CD8-positive, alpha-beta T cell (primary cell): ENCODE measurements at places on chromosomes 5 and 9.
A peak's percentile ranks its signal among the peaks of the same experiment; 100 is the strongest.

DNA sequence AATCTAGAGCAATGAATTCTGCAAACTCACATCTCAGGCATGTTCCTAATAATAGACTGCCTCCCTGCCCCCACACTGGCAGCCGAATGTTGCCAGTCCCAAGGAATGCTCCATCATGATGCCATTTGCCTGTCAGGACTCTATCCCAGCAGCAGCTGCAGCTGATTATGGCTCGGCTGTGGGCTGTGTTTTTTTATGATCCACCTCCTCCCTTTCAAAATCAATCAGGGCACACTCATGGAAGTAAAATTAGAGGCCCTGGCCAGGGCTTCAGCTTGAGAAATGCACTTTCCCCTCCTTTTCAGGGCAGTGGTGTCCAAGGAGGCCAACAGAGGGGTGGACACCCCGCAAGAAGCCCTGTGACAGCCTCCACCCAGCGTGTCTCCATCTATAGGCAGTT, 176.7 kb upstream of the S1PR3 start:
- DNase-seq = no peak

GRCh38 chr5:107380654-107381053, 290.1 kb downstream of the EFNA5 start:
- no peak for DNase-seq

DNA sequence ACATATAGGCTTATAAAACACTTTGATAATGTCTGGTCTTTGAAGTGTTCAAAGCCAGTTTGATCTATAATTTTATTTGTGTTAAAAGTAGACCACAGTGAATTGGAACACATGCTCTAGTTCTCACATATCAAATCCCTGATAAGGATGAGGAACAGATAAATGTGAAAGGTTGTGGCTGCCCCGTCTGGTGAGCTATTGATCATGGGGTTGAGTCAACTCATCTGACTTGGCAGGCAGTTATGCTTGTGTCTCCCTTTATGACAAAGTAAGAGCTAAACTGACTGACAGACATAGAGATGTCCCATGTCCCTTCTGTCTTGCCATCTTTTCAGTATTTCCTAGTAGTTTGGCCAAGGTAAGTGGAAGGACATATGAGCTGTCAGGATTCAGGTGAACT, 2.9 kb upstream of the ERMP1 start:
- no peak for DNase-seq

DNA sequence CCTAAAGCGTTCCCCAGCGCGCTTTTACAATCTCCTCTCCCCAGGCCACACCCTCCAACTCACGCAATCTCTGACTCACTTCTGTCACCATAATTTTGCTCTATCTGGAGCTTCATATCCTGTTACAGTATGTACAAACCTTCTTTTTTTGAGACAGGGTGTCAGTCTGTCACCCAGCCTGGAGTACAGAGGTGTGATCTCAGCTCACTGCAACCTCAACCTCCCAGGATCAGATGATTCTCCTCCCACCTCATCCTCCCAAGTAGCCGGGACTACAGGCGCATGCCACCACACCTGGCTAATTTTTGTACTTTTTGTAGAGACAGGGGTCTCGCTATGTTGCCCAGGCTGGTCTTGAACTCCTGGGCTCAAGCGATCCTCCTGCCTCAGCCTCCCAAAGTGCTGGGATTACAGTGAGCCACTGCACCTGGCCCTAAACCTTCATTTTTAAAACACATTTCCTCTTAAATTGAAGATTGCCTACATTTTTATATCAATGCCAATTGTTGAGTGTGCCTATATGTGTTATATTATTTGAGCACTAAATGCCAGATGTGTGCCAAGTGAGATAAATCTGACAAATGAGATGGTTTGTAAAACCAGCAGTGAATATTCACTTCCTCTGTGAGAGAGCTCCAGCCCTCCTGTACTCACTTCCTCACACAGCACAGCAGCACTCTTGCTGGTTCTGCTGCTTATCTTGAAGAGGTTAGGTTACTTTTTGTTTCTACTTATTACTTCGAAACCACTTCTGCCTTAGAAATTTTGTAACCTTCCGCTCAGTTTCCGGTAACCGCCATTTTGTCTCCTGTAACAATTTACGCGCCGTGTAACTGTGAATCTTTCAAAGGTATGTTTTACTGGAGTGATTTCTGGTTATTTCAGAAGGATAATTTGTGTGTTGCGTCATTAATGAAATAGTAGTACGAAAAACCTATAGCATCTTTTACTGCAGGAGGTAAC, 57.9 kb downstream of the DOCK8 start:
- peak; percentile 87 for DNase-seq
